ENCODE measurements at places on chromosomes 7 and 10. TPM values are rescaled to one million over a fixed set of nuclear protein-coding genes. Genes with fewer than 3 reads are reported as not detected.

GARIN1A gene
- 3.1 TPM for polyA plus RNA-seq

TEX47 gene
- polyA plus RNA-seq = not detected

TBX20 gene
- polyA plus RNA-seq = not detected

ANKRD30A gene
- polyA plus RNA-seq = not detected

IGFBP1 gene
- polyA plus RNA-seq = 0.11 TPM

NOS3 gene
- 12.5 TPM for polyA plus RNA-seq

ASB10 gene
- polyA plus RNA-seq = not detected

PAX4 gene
- 0.42 TPM for polyA plus RNA-seq

FFAR4 gene
- 2.4 TPM for polyA plus RNA-seq

H2BK1 gene
- polyA plus RNA-seq = not detected

PTF1A gene
- 20.5 TPM for polyA plus RNA-seq

NUPR2 gene
- 5.2 TPM for polyA plus RNA-seq

TSPAN12 gene
- polyA plus RNA-seq = 16.0 TPM

OR9A4 gene
- polyA plus RNA-seq = not detected

IRF5 gene
- polyA plus RNA-seq = 6.4 TPM

FLNC gene
- 0.82 TPM for polyA plus RNA-seq

LAMB1 gene
- 167 TPM for polyA plus RNA-seq

EPDR1 gene
- 5.1 TPM for polyA plus RNA-seq

AKR1C3 gene
- 8.7 TPM for polyA plus RNA-seq

SLC29A4 gene
- polyA plus RNA-seq = 45.5 TPM

PITX3 gene
- not detected for polyA plus RNA-seq

FAM200A gene
- polyA plus RNA-seq = 2.3 TPM

TAC1 gene
- 0.57 TPM for polyA plus RNA-seq

EVX1 gene
- polyA plus RNA-seq = 0.05 TPM

All from pancreas (tissue), 10 donors.